ENCODE measurements at places on chromosomes 16 and 17.

- DNase-seq = no peak
Observed at GRCh38 chr16:88977018-88977811, at the start of gene CBFA2T3. CBFA2T3 (minus strand) TSS chr16:88977207; CDS start chr16:88976807, 400 bp downstream.

DNA sequence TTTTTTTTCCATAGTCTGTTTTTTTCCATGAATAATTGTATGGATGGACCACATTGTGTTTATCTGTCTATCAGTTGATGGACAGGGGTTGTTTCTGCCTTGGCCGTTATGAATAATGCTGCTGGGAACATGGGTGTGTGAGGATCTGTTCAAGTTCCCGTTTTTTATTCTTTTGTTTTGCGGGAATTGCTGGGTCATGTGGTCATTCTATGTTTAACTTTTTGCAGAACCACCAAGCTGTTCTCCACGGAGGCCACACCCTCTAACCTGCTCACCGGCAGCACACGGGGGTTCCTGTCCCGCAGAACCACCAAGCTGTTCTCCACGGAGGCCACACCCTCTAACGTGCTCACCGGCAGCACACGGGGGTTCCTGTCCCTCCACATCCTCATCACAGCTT is 5.9 kb upstream of the MSLN start:
- DNase-seq = no peak

- DNase-seq = no peak
Observed at GRCh38 chr17:17751489-17752088, 70.3 kb downstream of the RAI1 start.

- DNase-seq = no peak
Observed at GRCh38 chr17:33013596-33014375, 22.1 kb downstream of the SPACA3 start.

DNA sequence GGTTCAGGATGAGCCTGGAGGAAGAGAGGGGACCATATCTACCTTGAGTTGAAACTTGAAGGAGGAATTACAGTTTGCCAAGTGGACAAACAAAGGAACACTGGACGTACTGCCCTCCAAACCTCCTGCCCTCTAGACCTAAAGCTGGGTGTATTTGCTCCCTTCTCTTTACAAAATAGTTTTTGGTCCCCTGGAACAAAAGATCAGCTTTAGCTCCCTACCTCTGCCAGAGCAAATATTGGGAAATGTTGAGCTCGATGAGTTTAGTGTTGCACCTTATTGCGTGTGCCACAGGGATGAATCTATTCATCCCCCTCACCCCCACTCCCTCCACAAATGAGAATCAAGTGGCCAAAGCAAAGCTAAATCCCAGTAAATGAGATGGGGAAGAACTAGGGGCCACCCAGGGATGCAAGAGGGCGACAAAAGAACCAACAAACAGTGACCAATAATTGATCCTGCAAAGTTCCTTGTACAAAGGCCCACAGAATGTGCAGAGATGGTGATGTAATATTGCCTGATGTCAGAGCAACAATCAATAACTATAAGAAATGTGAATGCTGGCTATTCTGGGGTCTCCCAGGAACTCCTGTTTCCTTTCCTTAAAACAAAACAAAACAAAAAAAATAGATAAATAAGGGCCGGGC is 17.2 kb upstream of the TAT start:
- no peak for DNase-seq

GRCh38 chr16:56981729-56982271 is 7.6 kb upstream of the NLRC5 start:
- DNase-seq = no peak

- DNase-seq = no peak
Observed at GRCh38 chr17:7707446-7707845, 2.4 kb downstream of the EFNB3 start.

DNA sequence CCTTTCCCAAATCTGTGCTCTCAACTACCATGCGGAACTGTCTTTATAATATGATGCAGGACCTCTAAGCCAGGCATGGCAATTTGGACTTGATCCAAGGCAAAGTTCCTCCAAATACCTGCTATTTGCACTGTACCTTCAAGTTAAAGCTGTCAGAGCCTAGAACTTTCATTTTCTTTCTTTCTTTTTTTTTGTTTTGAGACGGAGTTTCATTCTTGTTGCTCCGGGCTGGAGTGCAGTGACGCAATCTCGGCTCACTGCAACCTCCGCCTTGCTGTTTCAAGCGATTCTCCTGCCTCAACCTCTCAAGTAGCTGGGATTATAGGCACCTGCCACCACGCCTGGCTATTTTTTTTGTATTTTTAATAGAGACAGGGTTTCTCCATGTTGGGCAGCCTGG is 51.7 kb downstream of the ARHGAP27 start:
- DNase-seq = no peak

DNA sequence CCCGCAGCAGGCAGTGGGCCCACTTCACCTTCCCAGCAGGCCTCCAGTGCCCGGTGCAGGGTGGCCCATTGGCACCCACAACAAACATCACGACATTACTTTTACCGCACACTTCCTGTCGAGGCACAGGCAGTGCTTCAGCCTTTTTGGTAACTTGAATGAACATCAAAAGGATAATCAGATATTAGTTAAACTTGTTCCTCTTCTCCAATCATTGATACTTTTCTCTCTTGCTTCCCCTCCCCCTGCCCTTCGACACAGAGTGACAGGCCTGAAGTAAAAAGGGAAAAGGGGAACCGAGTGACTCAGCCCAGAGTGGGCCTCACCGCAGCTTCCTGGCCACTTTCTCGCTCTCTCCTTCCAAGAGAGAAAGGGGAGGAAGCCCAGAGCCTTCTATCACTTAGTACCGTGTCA is 507.0 kb downstream of the MAF start:
- DNase-seq = no peak

GRCh38 chr16:49341706-49342105 is 31.9 kb upstream of the C16orf78 start:
- DNase-seq = no peak

DNA sequence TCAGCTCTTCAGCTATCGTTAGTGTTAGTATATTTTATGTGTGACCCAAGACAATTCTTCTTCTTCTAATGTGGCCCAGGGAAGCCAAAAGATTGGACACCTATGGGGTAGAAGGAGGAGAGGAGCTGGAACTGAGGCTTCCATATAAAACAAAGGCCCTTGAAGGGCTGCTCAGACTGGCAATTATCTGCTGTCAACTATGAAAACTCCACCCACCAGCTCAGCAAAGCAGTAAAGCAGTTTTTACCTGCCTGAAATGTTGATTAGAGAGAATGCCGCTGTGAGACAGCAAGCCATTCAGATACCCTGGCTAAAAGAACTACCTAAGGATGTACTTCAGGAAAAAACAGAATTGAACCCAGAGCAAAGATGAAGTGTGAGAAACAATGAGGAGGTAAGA is 45.9 kb upstream of the GNAO1 start:
- no peak for DNase-seq

GRCh38 chr16:3295783-3296182 is 9.4 kb downstream of the TIGD7 start:
- DNase-seq = no peak

DNA sequence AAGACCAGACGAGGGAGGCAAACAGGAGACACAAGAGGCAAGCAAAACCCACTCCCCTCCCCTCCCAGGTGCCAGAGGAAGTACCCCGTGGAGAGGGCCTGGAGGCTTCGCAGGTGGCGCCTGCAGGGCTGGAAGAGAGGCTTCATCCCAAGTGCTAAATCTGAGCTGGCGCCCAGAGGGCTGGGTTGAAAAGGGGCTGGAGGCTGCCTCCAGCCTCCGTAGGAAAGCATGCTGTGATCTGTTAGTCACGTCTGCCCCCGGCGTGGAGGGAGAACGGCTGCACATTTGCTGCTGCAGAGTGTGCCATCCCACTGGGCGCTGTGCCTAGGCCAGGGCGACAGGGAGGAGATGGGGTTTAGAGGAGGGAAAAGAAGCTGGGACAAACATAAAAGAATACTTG is 16.9 kb downstream of the RPH3AL start:
- no peak for DNase-seq

GRCh38 chr16:75230471-75231110 is 11.8 kb downstream of the CTRB1 start:
- DNase-seq = no peak

GRCh38 chr17:28811651-28812090 is 30.9 kb downstream of the FAM222B start:
- peak; percentile 6 for DNase-seq

- DNase-seq = no peak
Observed at GRCh38 chr17:8794636-8795035, 4.5 kb downstream of the MFSD6L start.

DNA sequence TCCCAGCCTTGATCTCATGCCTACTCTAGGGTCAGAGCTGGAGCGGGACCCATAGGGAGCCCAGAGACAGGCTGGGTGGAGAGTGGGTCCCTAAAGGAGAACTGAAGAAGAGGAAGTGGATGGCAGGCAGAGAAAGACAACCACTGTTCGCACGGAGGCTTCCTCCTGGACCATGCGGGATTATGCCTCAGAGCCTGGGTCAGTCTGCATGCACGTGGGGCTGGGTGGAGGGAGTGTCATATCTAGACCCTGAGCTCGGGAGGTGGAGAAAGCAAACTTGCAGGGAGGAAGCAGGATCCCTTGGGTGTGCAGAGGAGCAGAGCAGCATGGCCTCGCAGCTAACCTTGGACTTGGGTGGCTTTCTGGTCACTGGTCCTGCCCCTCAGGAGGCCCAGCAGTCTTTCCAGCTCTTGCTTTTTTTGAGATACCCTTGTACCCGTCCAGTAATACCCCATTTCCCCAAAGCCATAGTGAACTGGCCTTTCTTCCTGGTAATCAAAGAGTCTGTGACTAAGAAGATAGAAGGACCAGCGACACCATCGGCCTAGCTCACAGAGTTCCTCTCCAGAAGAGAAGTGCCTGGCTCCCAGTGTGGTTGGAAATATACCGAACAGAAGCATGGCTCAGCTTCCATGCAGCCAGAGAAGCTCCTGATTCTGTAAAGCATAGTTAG is 344.2 kb downstream of the CPPED1 start:
- no peak for DNase-seq

- no peak for DNase-seq
Observed at GRCh38 chr16:17229131-17229530, 241.6 kb downstream of the XYLT1 start.

DNA sequence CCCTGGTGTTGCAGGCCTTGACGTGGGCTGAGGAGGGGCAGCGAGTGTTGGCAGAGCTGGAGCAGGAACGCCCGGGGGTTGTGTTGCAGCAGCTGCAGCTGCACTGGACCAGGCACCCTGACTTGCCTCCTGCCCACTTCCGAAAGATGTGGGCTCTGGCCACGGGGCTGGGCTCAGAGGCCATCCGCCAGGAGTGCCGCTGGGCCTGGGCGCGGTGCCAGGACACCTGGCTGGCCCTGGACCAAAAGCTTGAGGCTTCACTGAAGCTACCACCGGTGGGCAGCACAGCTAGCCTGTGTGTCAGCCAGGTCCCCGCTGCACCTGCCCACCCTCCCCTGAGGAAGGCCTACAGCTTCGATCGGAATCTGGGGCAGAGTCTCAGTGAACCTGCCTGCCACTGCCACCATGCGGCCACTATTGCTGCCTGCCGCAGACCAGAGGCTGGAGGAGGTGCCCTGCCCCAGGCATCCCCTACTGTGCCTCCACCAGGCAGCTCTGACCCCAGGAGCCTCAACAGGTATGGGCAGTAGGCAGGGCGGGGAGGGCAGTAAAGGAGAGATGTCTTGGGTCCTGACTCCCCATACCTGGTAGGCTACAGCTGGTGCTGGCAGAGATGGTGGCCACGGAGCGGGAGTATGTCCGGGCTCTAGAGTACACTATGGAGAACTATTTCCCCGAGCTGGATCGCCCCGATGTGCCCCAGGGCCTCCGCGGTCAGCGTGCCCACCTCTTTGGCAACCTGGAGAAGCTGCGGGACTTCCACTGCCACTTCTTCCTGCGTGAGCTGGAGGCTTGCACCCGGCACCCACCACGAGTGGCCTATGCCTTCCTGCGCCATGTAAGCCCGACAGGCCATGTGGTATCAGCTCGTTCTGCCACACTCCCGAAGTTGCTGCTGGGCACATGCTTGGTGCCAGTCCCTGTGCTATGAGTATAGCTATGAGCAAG is 5.6 kb downstream of the PLEKHG4 start:
- peak; percentile 53 for DNase-seq

- DNase-seq = no peak
Observed at GRCh38 chr16:54931120-54932014, 702 bp downstream of the IRX5 start.

GRCh38 chr17:62597920-62598319 is 29.6 kb upstream of the MRC2 start:
- DNase-seq = peak; percentile 58

GRCh38 chr17:75692976-75693375 is 25.8 kb downstream of the SAP30BP start:
- DNase-seq = no peak

- DNase-seq = no peak
Observed at GRCh38 chr17:67628580-67629013, 89.1 kb upstream of the NOL11 start.

- no peak for DNase-seq
Observed at GRCh38 chr17:63136369-63137012, 170.5 kb downstream of the TANC2 start.

DNA sequence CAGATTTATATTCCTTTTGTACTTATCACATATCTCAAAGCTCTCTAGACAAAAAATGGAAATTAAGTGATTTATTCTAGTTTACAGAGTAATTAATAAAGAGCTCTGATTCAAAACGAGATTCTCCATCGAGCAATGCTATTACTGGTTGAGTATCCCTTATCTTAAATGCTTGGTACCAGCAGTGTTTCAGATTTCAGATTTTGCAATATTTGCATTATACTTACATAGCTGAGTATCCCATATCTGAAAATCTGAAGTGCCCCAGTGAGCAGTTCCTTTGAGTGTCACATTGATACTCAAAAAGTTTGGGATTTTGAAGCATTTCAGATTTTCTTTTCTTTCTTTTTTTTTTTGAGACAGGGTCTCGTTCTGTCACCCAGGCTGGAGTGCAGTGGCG is 57.4 kb upstream of the STAC2 start:
- no peak for DNase-seq

- no peak for DNase-seq
Observed at GRCh38 chr17:2805961-2806360, 9.7 kb downstream of the RAP1GAP2 start.

DNA sequence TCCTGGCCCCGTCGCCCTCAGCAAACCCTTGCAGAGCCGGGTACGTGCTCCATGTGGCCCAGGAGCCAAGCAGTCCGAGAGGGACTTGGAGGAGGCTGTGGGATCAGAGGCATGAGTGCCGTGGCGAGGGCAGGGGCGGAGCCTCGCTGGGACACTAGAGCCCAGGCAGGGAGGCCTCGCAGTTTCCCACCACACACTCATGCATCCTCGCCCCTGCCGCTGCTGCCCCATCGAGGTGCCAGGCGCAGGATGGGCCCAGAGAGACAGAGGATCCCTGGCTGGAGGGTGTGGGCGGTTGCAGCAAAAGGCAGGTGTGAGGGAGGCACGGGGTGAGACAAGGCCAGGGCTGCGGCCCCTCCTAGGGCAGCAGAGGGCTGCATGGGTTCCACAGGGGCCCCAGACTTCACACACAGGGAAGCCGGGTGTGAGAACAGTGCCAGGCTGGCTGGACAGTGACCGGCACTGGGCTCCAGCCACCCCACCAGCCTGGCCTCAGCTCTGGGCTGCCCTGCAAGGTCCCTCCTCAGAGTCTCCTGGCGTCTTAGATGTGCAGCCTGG is 7.7 kb downstream of the BCAR1 start:
- DNase-seq = no peak

GRCh38 chr17:13005530-13005929 is 12.3 kb downstream of the ELAC2 start:
- DNase-seq = no peak
